ENCODE measurements at places on chromosomes 5 and 9.

DNA sequence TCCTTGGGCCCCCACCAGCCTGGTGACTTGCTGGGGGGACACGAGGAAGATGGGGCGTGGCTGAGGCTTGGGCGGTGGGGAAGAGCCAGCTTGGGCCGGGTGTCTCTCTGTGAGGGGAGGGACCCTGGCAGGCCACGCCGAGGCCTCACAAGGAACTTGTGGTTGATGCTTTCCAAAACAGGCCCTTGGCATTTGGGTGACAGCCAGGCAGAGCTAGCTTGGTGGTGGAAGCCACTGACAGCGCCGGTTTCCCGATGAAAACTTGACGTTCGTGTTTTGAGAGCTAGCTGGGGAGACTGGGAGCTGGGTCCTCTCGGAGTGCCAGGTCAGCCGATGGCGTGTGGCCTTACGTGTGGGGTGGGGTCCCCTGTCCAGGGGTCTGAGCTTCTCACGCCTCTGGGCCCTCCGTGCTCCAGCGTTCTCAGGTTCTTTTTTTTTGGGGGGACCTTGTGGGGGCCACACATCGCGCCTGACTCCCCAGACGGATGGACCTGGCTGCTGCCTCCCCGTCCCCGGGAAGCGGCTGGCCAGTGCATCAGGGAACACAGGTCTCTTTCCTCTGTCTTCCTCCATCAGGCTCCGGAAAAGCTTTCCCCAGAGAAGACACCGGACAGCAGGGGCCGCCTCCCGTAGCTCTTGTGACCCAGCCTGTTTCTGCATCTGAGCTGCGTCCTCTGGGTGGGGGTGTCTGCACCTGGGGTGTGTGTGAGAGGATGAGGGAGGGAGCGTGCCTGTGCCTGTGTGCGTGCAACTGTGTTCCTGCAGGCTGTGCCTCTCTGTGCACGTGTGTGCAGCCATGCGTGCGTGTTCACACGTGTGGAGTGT, 129.3 kb upstream of the LPCAT1 start:
- DNase-seq = no peak

DNA sequence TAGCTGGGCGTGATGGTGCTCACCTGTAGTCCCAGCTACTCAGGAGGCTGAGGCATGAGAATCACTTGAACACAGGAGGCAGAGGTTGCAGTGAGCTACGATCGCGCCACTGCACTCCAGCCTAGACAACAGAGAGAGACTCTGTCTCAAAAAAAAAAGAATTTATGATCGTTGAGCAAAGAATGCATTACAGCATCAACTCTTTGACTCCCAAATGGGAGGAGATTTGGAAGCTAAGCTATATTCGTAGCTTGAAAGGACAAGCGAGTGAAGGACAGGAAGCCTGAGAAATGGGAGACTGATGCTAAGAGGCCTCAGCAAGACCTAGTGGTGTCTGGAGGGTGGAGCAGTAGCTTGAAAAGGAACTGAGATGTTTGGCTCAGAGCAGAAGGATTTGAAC, 10.3 kb upstream of the CCIN start:
- no peak for DNase-seq

- DNase-seq = no peak
These were observed 1725.3 kb downstream of the EFNA5 start for GRCh38 chr5:105945203-105945972.

GRCh38 chr5:102815084-102815483, 60.0 kb downstream of the PAM start:
- no peak for DNase-seq

DNA sequence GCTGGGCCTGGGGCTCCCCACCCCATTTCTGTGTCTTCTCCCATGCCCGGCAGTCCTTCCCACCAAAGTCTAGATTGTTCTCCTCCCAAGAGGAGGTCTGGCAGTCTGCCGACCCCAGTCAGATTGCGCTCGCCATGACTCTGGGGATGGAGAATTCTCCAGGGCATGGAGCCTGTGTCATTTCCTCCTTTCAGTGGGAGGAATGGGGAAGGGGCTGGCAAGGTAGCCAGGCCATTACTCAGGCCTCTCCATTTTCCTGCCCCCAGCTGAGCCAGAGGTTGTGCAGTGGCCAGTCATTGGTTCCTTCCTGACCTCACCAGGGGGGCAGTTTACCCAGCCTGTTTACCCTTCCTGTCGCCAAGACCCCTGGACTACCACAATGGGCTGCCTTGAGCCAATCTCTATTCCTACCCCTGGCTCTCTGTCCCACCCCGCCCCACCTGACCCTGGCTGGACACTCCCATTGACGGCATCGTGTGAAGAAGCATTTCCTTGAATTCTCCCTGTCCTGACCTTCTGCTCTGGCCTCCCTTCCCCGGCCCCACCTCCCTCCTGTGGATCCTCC, 628 bp downstream of the SYNPO start:
- DNase-seq = no peak

DNA sequence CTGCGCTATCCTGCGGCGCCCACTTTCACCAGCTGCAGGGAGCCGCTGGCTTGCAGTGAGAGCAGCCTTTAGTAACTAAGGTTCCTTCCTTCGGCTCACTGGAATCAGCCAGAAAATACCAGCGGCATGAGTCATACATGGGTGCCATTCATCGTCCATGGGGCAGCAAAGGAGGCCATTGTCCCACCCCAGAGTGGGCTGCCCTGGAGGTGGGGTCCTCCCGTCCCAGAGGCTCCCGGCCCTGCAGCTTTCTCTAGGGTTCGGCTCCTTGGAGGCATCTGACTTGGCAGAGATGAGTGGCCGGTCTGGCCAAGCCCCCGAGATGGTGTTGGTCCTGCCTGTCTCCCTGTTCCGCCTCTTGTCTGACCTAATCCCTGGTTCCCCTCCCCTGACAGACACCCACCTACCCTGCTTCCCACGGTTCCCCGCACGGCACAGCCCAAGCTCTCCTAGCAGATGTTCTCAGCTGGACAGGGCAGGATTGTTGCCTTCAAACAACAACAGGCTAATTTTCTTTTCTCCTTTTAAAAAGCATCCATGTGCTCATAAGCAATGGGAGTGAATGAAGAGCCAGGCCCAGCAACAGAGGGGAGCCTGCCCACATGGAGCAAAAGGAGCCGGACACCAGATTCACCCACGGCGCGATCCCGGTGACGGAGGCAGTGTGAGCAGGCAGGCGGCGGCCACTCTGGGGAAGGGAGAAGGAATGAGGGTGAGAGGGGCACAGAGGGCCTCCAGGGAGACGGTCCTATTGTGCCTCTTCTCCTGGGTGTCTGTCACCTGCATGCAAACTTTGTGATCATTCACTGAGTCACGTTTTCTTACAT, 97.0 kb upstream of the COL5A1 start:
- no peak for DNase-seq

DNA sequence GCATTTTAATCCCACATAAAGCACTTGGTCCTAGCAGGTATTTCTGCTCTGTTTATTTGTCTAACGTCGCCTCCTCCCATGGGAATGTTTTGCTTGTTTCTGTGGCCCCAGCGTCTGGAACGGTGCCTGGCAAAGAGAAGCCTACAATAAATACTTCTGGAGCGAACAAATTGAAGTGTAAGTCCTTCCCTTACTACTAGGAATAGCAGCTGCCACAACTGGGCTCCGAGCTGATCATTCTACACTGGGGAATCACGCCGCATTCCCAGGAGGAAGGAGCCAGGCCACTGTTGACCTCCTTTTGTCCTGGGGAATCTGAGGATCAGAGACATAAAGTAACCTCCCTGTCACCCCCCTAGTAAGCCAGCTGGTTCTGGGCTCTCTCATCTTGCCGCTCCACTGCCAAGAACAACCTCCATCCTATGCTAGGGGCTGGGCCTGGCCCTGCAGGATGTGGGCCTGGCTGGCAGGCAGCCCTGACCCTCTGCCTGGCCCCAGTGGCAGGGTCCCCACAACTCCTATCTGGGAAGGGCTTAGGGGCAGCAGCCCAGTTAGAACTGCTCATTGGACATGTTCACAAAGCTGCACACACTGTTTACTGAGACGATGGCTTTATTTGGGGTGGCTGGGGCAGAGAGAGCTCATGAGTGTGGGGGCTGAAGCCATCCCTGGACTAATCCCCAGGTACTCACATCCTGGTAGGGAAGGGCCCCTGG, 82.8 kb downstream of the GTF3C4 start:
- DNase-seq = no peak

GRCh38 chr5:172175263-172175719, 12.7 kb downstream of the STK10 start:
- DNase-seq = no peak

- no peak for DNase-seq
These were observed 76.7 kb upstream of the SPOCK1 start for GRCh38 chr5:137575847-137576246.

- no peak for DNase-seq
These were observed 60.4 kb downstream of the FBXL7 start for GRCh38 chr5:15560421-15560820.

GRCh38 chr5:34522599-34523386, 133.3 kb upstream of the RAI14 start:
- DNase-seq = peak; percentile 24
